ENCODE measurements at places on chromosomes 16 and 17.
A peak's percentile ranks its signal among the peaks of the same experiment; 100 is the strongest.

- DNase-seq: no peak
Measured at GRCh38 chr17:49823614-49824013, 24.3 kb downstream of the TAC4 start.

GRCh38 chr17:68693896-68694295 is 92.7 kb upstream of the FAM20A start:
- no peak for DNase-seq

GRCh38 chr17:80254396-80255251 is 6.0 kb upstream of the RNF213 start:
- no peak for DNase-seq

DNA sequence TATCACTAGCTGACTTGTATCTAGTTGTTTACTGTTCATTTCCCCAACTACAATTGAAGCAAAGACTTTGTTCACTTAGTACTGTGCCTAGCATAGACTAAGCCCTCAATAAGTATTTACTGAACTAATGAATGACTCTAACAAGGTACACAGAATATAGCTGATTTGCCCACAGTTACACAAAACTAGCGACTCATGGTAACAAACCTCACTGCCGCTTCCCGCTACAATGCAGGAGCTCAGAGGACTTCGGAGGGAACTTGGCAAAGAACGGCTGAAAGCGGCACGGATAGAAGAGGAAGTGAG is 524 bp downstream of the EFTUD2 start:
- DNase-seq: no peak

DNA sequence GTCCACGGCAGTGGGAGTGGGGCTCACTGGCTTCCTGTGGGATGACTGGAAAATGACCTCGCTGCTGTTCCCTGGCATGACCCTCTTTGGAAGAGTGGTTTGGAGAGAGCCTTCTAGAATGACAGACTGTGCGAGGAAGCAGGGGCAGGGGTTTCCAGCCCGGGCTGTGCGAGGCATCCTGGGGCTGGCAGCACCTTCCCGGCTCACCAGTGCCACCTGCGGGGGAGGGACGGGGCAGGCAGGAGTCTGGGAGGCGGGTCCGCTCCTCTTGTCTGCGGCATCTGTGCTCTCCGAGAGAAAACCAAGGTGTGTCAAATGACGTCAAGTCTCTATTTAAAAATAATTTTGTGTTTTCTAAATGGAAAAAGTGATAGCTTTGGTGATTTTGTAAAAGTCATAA is 7.8 kb upstream of the RNF213 start:
- DNase-seq: peak; percentile 74

GRCh38 chr17:14737984-14738651 is 437.2 kb downstream of the HS3ST3B1 start:
- no peak for DNase-seq

Data from NCI-H2081 (cell line).